ENCODE measurements at places on chromosomes 2 and 18. TPM values are rescaled to one million over a fixed set of nuclear protein-coding genes. Genes with fewer than 3 reads are reported as not detected.

PROKR1 gene
- total RNA-seq: 0.11 TPM

CDH2 gene
- 0.52 TPM for total RNA-seq

HRH4 gene
- 0.11 TPM for total RNA-seq

PAIP2B gene
- total RNA-seq: 1.1 TPM

CASP8 gene
- total RNA-seq: 29.2 TPM

OSBPL6 gene
- 5.4 TPM for total RNA-seq

LIMS4 gene
- total RNA-seq: 0.76 TPM

SLC14A1 gene
- total RNA-seq: 5.0 TPM

ZNF512 gene
- total RNA-seq: 25.6 TPM

ZNF396 gene
- total RNA-seq: 4.5 TPM

TBR1 gene
- under 0.01 TPM for total RNA-seq

UBE2E3 gene
- total RNA-seq: 48.8 TPM

PDE11A gene
- 0.22 TPM for total RNA-seq

SERPINB10 gene
- total RNA-seq: not detected

FHL2 gene
- total RNA-seq: 504 TPM

HOXD11 gene
- 0.13 TPM for total RNA-seq

MOGAT1 gene
- total RNA-seq: not detected

RAB27B gene
- total RNA-seq: 27.6 TPM

CHRNG gene
- not detected for total RNA-seq

KLHL30 gene
- total RNA-seq: 0.39 TPM

PXDN gene
- 347 TPM for total RNA-seq

NOL4 gene
- total RNA-seq: not detected

GCG gene
- not detected for total RNA-seq

HAAO gene
- total RNA-seq: 7.1 TPM

HOXD3 gene
- 6.4 TPM for total RNA-seq

CCDC121 gene
- 2.3 TPM for total RNA-seq

CTAGE1 gene
- not detected for total RNA-seq

ARPC2 gene
- 318 TPM for total RNA-seq

TWIST2 gene
- total RNA-seq: 9.2 TPM

FOXI3 gene
- not detected for total RNA-seq

TTR gene
- total RNA-seq: not detected

SPC25 gene
- 3.7 TPM for total RNA-seq

TLX2 gene
- total RNA-seq: 0.11 TPM

CCNT2 gene
- total RNA-seq: 31.9 TPM

LCT gene
- 0.22 TPM for total RNA-seq

GAL3ST2 gene
- 0.26 TPM for total RNA-seq

MTX2 gene
- 17.5 TPM for total RNA-seq
